ENCODE measurements at places on chromosomes 4 and X.

DNA sequence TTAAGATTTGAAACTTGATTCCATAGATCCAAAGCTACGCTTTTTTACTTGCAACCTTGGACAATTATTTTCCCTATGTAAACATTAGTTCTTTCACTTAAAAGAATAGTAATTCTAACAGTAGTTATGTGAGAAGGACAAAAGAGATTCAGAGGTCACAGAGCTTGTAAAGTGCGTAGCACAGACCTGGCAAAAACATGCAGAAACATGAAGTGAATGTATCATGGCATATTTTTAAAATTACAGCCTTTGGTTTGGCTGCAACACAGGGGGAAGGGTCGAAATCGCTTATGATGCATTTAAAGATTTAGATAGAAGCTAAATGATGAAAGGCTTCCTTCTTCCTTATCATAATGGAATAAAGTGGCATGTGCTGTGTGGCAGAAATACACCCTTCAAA lies 1068.8 kb downstream of the ARAP2 start:
- DNase-seq = no peak

DNA sequence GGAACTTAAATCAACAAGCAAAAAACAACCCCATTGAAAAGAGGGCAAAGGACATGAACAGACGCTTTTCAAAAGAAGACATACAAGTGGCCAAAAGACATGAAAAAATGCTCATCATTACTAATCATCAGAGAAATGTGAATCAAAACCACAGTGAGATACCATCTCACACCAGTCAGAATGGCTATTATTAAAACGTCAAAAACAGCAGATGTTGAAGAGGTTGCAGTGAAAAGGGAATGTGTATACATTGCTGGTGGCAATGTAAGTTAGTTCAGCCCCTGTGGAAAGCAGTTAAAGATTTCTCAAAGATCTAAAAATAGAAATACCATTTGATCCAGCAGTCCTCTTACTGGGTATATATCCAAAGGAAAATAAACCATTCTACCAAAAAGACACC lies 22.6 kb downstream of the RTL9 start:
- no peak for DNase-seq

GRCh38 chrX:109384699-109385098 lies 97.2 kb downstream of the GUCY2F start:
- DNase-seq = peak; percentile 7

- DNase-seq = no peak
Observed at GRCh38 chr4:156961196-156962057, 10.2 kb downstream of the PDGFC start.

- no peak for DNase-seq
Observed at GRCh38 chr4:15784959-15785634, 7.0 kb downstream of the CD38 start.

GRCh38 chr4:187504974-187505797 lies 490.4 kb upstream of the ZFP42 start:
- DNase-seq = no peak

- DNase-seq = no peak
Observed at GRCh38 chrX:76971393-76972376, 475.5 kb upstream of the FGF16 start.

DNA sequence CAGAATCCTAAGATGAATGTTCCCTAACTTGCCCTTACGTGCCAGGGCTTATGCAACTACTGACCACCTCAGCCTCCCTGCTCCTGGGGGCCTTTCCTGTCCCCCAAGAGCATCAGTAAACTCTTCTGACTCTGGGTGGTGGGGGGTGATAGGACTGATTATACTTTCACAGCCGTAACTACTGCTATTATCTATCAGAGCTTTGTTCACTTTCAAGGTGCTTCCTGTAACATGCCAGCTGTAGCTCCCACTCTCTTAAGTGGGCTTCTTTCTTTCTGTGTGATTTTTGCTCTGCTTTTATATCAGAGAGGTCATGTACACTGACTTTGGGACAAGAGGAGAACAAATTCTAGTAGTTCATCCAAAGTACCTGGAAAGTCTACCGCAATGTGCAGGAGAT lies 25.3 kb downstream of the SPINK2 start:
- no peak for DNase-seq

GRCh38 chr4:107380836-107381438 lies 339.1 kb downstream of the PAPSS1 start:
- DNase-seq = no peak

DNA sequence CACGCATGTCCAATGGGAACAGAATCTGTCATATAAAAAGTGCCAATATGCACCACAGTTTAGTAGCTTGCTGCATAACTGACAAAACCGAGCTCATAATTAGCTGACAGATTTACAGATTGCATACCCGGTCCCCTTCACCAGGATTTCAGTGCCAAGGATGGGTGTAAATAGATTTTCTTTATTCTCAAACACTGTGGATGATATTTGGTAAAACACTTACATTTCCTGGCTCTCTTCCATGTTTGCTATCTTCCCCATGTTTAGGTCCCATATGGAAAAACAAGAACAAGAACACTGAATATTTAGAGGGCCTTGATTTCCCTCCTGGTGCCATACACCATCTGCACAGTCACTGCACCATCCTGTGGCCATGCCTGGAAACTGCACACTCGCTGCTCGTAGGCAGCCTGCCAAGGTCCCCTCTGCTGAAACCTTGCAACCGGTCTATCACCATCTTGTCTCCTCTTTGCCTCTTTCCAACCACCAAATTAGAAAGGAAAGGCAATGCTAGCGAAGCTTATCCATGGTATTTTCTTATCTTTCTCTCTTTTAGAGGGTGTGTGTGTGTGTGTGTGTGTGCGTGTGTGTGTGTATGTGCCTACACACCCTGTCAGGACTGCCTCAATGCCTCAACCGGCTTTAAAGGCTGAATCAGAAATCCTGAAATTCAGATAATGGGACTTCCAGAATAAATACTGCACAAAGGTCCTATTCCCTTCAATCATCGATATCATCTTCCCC lies 124.2 kb upstream of the MBNL3 start:
- no peak for DNase-seq

DNA sequence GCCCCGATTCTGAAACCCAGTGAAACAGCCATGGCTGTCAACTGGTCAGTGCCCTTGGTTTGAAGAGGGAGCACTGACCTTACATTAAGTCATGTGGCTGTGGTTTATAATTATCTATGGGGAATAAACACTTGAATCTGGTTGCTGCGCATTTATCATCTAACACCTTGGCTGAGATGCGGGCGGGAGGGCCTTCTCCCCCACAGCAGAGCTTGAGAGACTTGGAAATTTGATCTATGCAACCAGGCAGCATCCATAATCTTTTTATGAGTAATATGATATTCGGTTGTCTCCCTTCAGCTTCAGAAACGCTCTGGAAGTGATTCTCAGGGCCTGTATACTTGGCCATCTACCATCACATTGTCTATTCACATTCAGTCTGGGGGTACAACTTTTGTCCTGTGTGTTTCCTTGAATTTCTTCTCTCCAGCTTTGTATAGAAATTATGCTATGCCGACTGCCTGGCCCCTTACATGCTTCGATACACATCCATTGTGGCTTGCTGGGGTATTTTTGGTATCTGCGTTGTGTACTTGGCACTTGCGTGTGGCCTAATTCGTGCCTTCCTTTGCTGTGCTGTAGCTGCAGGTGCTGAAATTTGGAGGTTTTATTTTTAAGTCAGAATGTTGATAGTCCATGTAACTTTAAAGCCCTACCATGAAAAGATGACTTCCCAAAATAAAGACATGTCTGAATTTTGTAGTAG lies 321.6 kb downstream of the ARHGAP10 start:
- DNase-seq = no peak

DNA sequence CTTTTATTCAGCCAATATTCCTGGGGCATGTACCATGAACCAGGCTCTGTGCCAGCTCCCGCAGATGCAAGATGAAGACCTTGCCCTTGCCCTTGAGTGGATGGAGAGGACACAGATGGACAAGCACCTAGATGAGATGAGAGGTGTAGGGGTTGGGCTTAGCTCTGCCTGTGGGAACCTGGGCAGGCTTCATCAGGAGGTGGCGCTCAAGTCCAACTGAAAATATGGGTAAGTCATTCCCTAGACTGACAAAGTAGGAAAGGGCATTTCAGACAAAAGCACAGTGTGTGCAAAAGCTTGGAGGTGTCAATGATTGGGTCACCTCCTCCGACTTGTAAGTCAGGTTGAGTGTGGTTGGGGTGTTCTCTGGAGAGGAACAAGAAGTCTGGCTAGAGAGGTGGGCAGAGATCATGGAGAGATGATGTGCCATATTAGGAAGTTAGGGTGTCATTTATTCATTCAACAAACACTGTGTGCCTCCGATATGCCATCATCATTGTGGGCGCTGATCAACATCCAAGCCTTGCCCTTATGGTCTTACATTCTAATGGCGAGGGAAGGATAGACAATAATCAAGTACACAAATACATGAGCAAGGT lies 64.6 kb downstream of the ANAPC4 start:
- peak; percentile 38 for DNase-seq

- DNase-seq = no peak
Observed at GRCh38 chrX:2701600-2701999, 10.5 kb downstream of the CD99 start.

GRCh38 chr4:109465069-109465468 lies 31.5 kb downstream of the SEC24B start:
- DNase-seq = no peak

GRCh38 chr4:10164877-10165283 lies 48.3 kb upstream of the WDR1 start:
- no peak for DNase-seq

DNA sequence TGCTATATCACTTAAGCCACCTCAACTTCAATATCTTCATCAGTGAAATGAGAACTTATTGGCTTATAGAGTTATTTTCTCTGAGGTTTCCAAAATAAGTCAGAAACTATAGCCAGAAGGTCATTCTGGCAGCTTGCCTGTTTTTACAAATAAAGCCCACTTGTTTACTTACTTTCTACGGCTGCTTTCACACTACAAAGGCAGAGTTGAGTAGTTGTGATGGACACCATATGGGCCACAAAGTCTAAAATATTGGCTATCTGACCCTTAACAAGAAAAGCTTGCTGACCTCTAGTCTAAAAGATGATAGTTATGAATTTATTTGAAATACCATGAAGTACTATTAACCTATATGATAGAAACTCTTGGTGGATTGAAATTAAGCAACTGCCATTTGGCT lies 67.3 kb upstream of the ATOH1 start:
- no peak for DNase-seq

GRCh38 chr4:65791812-65792308 lies 121.6 kb upstream of the EPHA5 start:
- DNase-seq = no peak

DNA sequence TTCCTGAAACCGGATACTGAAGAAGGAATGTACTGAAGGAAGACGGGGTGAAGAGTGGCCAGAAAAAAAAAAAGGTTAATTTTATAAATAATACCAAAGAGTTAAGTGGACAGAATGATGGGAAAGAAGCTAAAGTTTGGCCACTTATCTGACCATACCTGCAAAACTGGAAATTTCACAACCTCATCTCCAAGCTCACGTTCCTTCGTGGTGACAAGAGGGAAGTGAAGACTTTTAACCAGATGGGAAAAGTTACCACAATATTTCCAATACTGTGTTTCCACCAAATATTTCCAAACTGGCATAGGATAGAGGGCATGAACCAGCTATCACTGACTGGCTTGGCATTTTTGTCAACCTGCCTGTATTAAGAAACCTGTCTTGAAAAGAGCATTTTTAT lies 56.4 kb downstream of the MAML3 start:
- DNase-seq = no peak

- no peak for DNase-seq
Observed at GRCh38 chr4:75412746-75413145, 101.5 kb downstream of the RCHY1 start.

DNA sequence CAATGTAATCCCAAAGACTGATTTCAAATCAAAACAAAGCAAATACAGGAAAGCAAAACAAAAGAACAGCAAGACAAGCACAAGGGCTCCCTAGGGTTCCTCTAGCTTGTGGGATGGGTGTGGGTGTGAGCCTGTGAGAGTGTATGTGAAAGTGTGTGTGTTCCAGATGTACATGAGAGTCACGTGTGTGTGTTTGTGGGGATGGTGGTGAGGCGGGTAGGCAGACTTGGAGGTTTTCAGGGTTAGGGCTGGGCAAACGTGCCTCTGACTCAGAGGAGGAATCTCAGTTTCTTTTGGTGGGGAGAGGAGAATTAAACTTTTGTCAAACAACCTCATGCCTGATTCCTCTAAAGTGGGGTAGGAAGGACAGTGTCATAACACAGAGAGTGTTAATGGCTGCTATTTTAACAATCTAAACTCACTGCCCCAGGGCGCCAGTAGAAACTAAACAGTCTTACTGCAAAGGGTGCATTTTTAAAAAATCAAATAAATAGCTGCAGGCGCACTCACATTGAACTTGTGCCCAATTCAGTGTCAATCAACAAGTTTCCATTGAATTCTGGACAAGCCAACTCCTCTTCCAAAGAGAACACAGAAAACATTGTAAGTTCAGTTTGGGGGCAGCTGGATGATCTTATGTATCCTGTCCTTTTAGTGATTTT lies 51.8 kb downstream of the CHRDL1 start:
- no peak for DNase-seq

- no peak for DNase-seq
Observed at GRCh38 chr4:138535316-138535715, 293.2 kb upstream of the SLC7A11 start.

DNA sequence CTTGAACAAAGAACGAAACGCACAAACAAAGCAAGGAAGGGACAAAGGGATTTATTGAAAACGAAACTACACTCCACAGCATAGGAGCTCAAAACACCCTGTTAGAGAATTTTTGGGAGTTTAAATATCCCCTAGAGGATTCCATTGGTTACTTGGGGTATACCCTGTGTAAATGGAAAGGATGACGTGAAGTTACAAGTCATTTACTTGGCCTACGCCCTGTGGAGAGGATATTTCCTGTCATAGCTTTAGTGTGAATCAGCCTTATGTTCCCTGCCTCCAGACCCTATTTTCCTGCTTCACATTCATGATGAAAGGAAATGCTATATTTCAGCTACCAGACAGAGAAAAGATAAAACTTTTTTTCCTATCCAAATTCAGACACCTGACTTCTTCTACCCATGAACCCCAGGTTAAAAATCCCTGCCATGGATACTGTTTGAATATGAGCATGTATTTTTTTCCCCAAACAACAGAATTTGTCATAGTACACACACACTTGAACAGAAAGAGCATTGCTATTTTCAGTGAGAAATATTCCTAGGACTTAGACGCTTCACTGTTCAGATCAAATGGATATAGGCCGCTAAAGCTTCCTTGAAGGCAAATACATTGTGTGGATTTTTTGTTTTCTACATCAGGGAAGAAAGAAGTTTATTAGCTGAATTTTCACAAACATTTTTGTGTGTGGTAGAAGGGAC lies 20.4 kb downstream of the PIN4 start:
- DNase-seq = no peak

DNA sequence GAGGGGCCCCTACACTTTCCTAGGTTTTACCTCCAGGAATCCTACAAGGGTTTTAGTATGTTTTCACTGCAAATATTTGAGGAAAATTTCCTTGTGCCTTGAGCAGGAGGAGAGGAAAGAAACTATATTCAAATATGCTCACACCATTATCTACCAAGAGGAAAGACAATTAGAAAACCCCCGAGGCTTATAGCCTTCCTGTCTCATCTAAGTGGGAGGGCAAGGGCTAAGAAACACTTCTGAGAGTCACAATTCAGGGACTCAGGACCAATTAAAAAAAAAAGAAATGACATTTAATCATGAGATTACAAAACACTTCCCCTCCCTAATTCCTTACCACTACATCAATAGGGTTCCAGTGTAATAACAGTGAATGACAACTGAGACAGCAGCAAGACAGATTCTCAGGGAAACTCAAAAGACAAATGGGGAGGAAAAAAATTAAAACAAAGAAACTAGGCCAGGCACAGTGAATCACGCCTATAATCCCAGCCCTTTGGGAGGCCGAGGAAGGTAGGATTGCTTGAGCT lies 45.6 kb downstream of the ATRX start:
- DNase-seq = no peak

Data from large intestine (tissue), 12 donors.